ENCODE measurements at places on chromosomes 6 and 20.
A peak's percentile ranks its signal among the peaks of the same experiment; 100 is the strongest.

DNA sequence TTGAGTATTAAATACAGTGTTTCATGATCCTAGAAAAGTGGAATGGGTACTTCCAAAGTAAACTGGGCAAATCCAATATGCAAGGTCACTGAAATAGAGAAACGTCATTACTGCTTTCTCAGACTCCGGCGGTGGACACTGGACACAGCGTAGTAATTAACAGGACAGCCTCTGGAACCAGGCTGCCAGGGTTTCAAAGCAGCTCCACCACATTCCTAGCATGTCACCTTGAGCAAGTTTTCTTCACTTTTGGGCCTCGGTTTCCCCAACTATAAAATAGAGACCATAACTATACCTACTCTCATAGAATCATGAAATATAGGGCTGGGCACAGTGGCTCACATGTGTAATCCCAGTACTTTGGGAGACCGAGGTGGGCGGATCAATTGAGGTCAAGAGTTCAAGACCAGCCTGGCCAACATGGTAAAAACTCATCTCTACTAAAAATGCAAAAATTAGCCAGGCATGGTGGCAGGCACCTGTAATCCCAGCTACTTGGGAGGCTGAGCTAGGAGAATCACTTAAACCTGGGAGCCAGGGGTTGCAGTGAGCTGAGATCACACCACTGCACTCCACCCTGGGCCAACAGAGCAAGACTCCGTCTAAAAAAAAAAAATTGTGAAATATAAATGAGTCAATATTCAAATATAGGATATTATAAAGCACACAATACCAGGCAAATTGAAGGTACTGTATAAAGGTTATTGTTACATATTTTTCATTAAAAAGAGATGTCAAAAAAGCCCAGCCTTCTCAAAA lies 24.9 kb downstream of the ARHGAP18 start:
- no peak for DNase-seq

GRCh38 chr6:79513111-79513510 lies 24.1 kb downstream of the LCA5 start:
- DNase-seq = no peak

DNA sequence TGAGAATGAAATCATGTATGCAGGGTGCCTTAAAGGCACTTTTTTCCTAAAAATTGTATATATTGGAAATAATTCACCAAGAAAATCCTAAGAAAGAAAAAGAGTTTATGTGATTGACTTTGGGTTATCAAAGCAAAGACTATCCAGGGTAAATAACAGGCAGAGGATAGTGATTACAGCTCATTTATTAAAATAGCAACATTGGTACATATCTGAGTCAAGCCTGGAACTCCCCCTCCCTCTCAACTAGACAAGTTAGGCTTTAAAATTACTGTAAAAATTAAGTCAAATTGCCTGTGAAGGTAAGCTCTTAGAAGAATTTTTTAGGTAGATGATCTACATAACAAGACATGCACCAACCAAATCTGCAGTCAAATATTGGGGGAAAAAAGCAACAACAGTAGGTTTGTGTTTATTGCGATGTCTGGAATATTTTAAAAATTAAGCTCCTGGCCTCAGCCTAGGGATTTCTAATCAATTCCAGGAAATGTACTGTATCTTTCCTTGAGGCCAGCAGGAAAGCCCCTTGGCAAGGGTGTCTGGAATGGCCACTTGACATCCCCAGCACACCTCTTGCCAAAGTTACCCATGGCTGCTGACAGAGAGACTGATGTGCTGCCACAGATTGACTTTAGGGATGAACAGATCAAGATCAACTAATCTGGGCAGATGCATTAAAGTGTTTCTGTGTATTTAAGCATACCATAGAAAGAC lies 31.2 kb upstream of the HBS1L start:
- DNase-seq = no peak

DNA sequence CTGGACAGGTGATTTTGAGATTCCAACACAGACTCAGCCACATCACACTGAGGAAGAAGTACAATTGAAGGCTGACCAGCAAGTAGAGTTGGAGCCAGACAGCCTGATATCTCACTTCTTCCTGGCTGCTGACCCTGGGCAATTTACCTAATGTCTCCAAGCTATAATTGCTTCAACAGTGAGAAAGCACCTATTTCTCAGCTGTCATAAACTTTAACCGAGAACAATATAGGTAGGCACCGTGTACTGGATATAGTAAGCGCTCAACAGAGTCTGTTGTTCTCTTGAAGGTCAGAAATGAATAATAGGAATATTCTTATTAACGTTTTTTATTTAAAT lies 28.3 kb downstream of the STX7 start:
- DNase-seq = no peak

GRCh38 chr20:46040902-46041535 lies 12.0 kb downstream of the SLC12A5 start:
- DNase-seq = peak; percentile 56

DNA sequence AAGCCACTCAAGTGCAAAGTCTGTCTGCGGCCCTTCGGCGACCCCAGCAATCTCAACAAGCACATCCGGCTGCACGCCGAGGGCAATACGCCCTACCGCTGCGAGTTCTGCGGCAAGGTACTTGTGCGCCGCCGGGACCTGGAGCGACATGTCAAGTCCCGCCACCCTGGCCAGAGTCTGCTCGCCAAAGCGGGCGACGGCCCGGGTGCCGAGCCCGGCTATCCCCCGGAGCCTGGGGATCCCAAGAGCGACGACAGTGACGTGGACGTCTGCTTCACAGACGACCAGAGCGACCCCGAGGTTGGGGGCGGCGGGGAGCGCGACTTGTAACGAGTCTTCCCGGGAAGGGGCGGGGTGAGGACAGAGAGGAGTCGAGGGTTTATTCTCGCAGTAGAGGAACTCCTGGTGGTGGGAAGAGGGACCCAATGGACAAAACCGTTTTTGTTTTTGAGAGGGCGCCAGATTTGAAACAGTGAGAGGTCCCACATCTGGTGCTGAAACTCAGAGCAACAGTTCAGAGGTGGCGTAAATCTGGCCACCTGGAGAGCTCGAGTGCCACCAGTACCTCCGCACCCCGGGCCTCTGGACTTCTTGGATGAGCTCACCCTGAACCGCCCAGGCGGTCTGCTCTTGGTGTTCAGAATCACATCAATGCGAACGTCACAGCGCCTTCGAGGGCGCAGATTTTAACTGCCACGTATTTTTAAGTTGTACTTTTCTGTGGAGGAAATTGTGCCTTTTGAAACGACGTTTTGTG lies 8.0 kb downstream of the PRDM13 start:
- DNase-seq = no peak

DNA sequence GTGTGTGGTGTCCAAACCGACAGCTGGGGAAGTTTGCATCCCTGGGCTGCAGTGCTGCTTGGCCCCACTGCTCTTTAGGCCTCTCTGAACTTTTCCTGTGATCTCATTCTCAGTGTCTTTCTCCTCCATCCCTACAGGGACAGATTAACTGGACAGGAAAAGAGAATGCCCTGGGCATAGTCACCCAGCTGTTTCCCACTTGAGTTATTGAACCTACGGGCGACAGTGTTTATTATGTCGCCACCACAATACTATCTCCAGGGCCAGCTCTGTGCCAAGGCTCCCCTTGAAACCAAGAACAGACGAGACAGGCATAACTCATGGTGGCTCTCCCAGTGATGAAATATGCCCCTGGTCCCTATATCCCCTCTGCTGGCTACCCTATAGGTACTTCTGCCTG lies 147.8 kb upstream of the EPHA7 start:
- DNase-seq = no peak

- DNase-seq = peak; percentile 68
These were observed 1.4 kb downstream of the SMAP1 start for GRCh38 chr6:70669133-70669532.

All from ACHN (cell line).